ENCODE measurements at places on chromosomes 11 and 22. TPM values are rescaled to one million over a fixed set of nuclear protein-coding genes. Genes with fewer than 3 reads are reported as not detected.

- no peak for DNase-seq
Observed at GRCh38 chr22:46381142-46381541, 45.6 kb downstream of the TRMU start.

GRCh38 chr22:40193429-40194421 lies 16.0 kb downstream of the TNRC6B start:
- no peak for DNase-seq

- no peak for DNase-seq
Observed at GRCh38 chr11:70314730-70315129, 44.2 kb downstream of the PPFIA1 start.

DNA sequence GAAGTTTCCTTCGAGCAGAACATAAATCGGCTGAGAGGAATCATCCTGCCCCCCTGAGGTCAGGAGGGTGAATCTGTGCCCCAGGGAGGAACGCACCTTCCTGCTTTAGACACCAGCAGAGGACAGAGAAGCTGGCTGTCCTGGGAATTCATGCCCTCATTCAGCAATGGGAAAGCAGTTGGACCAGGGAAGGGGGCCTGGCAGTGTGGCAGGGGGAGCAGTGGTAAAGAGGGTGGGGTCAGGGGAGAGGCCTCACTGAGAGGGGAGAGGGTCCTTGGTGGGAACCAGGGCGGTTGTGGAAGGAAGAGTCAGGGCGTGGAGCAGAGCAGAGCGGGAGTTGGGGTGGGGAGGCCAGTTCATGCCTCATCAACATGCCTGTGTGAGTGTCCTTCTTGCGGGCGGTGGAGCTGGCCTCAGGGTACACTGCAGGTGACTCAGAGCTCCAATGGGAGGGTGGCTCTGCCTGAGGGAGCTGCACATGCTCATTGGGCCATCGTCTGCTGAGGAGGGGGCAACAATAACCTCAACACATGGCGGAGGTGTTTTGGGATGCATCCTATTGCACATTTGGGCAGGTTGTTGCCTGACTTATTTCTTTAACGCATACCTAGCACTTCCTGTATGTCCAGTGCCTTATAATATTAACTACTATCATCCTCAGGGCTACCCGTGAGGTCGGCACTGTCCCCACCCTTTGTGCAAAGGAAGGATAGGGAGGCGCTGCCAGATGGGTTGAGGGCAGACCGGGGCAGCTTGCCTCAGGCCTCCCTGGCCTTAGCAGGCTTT lies 23.2 kb downstream of the MED15 start:
- DNase-seq = no peak

The SPINDOC gene
- total RNA-seq = 4.8 TPM

The SYCE3 gene
- total RNA-seq = not detected

Data from breast epithelium (tissue), 4 donors.